NCI-H748 treated with DMSO at 0.1 percent for 48 hours (cell line): ENCODE measurements at places on chromosomes 16 and 17.

- no peak for DNase-seq
Measured at GRCh38 chr17:59839651-59840328, 53.0 kb downstream of the TUBD1 start.

DNA sequence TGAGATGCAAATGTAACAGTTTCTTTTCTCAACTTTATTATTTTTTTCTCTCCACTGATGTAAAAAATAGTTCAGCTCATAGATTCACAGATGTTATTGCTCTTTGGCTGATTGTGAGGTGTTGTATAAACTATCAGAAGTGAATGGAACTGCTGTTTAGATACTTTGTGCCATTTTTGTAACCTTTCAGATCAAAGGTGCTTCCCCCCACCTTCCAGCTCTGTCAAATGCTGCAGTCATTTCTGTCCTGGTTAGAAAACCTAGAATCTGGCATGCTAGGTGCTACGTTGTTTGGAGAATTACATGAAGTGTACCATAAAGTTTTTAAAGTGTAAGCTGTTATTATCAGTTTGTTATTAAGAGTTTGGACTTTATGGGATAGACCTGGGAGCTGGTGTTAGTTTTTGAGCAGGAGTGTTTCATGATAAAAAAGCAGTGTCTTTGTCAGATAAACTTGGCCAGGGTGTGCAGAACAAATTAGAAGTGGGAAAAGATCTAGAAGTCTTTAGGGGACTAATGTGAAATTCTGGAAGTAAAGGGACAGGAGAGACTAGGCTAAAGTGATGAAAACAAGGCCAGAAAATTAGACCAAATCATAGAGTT, 1.8 kb upstream of the WIPI1 start:
- no peak for DNase-seq

GRCh38 chr17:35597604-35598003, 10.5 kb downstream of the AP2B1 start:
- DNase-seq = no peak

DNA sequence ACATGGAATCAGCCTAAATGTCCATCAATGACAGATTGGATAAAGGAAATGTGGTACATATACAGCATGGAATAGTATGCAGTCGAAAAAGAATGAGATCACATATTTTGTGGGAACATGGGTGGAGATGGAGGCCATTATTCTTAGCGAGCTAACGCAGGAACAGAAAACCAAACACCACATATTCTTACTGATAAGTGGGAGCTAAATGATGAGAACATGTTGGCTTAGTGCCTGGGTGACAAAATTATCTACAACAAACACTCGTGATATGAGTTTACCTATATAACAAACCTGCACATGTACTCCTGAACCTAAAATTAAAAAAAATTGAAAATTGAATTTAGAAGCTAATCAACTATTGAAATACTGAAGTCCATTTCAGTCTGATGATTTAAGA, 6.1 kb downstream of the ANKS4B start:
- DNase-seq = no peak

GRCh38 chr17:33888455-33888854, 366.6 kb upstream of the CCL2 start:
- DNase-seq = no peak

DNA sequence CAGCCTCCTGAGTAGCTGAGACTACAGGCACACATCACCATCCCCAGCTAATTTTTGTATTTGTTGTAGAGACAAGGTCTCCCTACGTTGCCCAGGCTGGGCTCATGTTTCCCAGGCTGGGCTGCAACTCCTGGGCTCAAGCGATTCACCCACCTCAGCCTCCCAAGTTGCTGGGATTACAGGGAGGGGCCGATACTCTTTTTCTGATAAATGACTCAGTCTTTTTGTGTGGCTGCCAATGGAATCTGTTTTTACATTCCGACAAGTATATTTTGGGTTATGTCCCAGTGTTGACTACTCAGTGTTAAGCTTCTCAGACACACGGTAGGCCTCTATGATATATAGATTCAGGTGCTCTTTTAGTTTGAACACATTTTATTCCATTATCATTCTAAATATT, 58.1 kb downstream of the SLFN11 start:
- no peak for DNase-seq
